ENCODE measurements at places on chromosomes 16 and 17.

- DNase-seq, result no peak
These were observed 13.3 kb downstream of the WFIKKN2 start for GRCh38 chr17:50848711-50849110.

GRCh38 chr17:7851438-7852261 is 3.2 kb upstream of the TMEM88 start:
- DNase-seq, result peak; percentile 92

- DNase-seq, result no peak
These were observed 14.8 kb upstream of the NUDT16L1 start for GRCh38 chr16:4678596-4678995.

- DNase-seq, result no peak
These were observed 100.7 kb downstream of the SALL1 start for GRCh38 chr16:51050377-51050706.

GRCh38 chr17:28372203-28372944 is 880 bp downstream of the SARM1 start:
- no peak for DNase-seq
